ENCODE measurements at places on chromosomes 3 and 15.

DNA sequence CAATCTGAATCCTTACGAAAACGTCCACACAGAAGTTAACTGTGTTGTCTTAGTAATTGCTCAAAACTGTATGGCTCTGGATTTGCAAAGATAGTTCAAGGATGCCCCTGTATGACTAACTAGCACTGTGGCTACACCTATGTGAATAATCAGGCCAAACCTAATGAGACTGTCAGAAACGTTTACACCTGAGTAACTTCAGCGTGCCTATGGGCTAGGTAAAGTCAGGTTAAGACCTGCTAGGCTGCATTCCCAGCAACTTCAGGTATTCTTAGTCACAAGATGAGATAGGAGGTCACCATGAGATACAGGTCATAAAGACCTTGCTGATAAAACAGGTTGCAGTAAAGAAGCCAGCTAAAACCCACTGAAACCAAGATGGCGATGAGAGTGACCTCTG, 87.8 kb upstream of the PLXND1 start:
- no peak for DNase-seq

GRCh38 chr3:185387646-185388045, 24.7 kb downstream of the MAP3K13 start:
- no peak for DNase-seq

- no peak for DNase-seq
Observed at GRCh38 chr3:170738766-170739165, 131.2 kb downstream of the RPL22L1 start.

- no peak for DNase-seq
Observed at GRCh38 chr3:69649120-69650065, 89.9 kb upstream of the MITF start.

DNA sequence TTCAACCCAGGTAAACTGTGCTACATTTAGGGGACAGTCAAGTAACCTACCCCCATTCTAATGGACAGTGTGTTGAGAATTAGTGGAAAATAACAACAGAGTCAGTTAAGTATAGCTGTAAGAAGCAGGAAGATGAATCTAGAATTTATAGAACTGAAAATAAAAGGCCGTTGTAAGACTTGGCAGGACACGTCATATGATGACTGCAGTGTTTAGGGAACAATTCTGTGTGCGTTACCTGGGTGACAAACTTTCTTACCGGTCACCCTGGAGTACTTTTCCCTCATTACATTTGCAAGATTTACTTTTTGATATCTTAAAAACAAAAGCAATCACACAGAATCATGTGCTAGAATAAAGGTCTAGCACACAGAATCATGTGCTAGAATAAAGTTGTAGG, 536.3 kb upstream of the ZNF717 start:
- no peak for DNase-seq

DNA sequence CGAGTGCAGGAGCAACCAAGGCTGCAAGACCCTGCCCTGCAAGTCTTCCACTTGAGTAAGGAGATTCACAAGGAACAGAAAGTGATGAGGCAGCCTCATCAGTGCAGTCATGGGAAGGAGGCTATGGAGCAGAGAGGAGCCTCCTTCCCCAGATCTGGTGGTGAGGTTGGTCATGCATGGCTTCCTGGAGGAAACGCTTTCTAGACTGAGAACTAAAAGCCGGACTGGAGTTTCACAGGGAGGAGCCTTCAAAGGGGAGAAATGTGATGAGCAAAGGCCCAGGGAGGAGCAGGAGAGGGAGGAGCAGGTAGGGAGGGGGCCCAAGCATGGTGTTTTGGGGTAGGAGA, 139.9 kb downstream of the SRGAP3 start:
- no peak for DNase-seq

DNA sequence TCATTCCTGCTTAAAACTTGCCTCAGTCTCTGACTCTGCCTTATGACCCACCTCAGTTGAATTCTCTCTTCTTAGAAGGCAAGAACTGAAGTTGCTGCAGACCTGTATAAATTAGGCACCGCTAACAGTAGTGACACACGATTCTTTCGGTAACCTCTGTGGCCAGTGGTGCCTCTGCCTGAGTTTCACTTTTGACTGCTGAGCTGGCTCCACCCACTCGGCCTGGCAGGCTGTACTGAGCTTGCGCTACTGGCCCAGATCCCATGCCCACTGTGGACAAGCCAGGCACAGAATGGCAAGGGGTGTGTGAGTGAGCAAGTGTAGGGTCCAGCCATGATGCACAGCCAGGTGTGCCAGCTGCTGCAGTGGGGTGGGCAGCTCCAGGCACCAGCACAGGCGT, 19.1 kb upstream of the EIF1B start:
- no peak for DNase-seq

- no peak for DNase-seq
Observed at GRCh38 chr3:184466413-184466960, 86.6 kb downstream of the CHRD start.

DNA sequence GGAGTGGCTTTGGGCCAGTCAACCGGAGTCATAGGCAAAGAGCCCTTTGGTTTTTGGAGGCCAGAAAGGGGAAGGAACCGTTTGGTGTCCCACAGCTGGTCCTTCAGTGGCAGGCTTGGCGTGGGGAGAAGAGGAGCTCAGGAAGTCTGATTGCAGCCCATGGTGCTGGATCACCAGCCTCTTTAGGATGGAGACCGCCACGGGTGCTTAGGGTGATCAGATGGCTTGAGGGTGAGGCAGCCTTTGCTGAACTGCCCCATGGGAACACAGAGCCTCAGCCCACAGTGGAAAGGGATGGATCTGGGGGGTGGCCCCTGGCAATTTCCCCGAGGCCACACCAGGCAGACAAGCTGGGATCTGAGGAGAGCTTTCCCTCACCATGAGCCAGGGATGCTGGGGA, 38.6 kb upstream of the TOPBP1 start:
- no peak for DNase-seq

DNA sequence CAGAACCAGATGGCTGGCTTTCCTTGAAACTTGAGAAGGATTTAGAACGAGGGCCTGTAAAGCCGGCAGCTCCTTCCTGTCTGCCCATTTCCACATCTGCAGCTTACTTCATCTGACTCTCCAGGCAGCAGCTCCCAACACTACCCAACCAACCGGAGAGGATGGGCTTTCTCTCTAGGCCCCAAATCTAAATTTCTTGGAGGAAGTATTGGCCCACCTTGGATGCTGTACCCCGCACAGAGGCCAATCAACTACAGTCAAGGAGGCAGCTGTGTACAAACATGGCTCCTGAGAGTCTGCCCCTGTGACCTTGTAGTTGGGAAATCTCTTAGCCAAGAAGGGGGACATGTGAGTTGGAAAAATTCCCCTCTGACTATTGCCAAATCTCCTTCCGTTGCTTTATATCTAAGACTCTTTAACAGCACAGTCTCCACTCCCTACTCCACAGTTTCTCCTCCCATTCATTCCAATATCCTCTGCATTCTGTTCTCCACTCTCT, 8.0 kb upstream of the ACAP2 start:
- no peak for DNase-seq

- DNase-seq = no peak
Observed at GRCh38 chr3:38139652-38140051, 1.2 kb downstream of the MYD88 start.

DNA sequence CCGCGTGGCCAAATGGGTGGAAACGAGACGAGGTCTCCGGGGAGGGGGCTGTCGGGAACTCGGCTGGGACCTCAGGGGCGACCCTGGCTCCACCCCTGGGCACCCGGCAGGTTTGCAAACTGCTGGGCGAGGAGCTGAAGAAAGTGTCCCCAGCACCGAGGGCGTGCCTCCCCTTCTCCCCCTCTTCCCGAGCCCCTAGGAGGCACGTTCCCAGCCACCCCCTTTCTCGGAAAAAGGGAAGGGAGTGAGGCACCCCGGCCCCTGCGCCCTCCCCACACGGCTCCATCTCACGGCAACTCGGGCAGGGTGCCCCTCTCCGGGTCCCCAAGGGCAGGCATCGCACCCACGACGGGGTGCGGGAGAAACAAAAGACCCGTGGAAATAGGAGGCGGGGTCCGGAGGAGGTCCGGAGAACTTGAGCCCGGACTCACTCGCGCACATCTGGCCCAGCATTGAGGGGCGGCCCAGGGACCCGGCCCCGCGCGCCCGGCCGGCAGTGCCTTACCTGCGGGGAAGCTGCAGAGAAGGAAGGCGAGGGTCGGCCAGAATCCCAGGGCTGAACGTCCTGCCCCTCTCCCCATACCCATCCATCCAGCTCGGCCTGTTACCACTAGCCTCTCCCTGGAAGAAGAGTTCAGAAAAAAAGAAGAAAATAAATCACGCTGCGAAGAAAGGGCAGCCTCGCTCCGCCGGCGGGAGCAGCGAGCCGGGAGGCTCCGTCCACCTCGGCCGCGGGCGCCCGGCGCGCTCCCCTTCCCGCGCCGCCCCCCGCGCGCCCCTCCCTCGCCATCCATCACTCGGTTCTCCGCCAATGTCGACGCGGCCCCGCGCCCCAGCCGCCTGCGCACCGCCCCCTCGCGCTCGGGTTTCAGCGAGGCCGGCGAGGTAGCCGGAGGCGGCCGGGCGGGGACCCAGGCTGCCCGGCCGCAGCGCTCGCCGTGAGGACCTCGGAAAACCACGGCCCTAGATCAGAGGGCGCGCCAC, 16.3 kb downstream of the RGMA start:
- DNase-seq = no peak

DNA sequence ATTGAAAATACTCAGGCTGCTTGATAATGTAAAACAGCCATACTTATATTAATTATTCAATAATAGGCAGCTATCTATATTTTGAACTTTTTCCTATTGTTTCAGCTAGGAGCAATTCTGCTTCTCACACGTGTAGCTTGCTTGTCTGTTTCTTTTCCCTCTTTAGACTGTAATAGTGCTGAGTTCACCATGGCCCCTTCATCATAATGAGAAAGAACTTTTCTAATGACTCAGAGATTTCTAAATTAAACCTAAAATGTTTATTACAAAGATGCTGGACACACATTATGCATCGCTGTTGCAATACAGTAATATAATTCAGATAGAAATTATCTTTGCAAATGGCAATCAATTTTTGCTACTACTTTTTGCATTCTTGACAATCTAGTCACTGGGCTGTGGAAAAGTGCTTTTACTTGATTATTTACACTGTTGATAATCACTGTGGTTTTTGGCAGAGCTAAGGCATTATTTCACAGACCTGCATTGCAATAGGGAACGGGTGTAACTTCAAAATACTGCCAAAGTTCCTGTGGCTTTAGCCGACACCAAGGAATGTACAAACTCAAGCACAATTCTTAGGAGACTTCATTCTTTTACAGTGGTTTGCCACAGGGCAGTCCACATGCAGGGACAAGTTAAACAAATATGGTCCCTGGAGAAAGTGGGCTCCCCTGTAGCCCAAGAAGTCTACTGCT, 281.0 kb upstream of the TBL1XR1 start:
- DNase-seq = no peak

- no peak for DNase-seq
Observed at GRCh38 chr15:61736790-61737189, 323.5 kb downstream of the VPS13C start.

DNA sequence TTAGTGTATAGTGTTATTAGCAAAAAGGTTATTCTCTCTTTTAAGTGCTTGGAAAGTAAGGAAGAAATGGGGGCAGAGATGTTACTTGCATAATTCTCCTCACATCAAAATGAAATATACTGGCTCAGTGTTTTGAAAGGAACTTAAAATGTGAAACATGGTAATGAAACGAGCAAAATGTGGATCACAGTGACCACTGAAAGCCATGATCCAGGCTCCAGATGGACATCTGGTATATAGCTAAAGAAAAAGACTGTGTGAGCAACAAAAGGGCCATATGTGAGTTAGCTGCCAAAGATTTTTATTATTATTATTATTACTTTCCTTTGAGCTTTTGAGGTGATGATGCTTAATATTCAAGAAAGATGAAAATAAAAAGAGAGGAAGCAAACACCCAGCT, 89.6 kb downstream of the GAP43 start:
- no peak for DNase-seq

DNA sequence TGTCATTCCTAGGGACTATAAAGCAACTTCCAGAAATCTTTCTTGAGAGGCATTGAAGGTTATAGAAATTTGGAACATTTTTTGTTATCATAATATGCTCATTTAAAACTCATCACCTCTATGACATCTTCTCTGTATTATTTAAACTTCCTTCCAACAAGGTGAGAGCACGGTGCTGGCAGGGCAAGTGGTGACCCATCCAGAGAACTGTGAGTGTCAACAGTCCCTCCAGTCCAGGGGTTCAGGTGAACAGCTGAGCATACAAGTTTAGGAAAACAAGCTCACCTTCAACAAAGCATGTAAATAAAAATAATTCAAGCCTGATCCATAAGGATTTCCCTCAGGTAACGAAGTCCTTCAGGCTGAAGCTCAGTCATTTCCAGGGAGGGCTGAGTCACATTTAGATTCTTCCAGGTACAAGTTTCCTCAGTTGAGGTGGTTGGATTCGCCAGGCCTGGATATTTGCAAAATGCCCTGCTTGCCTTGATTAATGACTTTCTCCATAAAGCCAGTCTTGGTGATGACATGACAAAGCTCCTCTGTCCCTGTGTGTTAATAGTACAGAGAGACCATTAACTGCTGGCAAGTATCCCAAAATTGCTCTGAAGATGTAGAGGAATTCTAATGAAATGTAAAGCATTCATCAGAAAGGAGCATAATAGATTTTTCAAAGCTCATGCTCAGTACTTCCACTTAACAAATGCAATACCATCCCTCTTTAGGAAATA, 263.6 kb upstream of the GADL1 start:
- no peak for DNase-seq

GRCh38 chr3:59374091-59374817, 324.4 kb upstream of the CFAP20DC start:
- DNase-seq = no peak

GRCh38 chr3:188037195-188037718, 116.7 kb upstream of the LPP start:
- DNase-seq = no peak

DNA sequence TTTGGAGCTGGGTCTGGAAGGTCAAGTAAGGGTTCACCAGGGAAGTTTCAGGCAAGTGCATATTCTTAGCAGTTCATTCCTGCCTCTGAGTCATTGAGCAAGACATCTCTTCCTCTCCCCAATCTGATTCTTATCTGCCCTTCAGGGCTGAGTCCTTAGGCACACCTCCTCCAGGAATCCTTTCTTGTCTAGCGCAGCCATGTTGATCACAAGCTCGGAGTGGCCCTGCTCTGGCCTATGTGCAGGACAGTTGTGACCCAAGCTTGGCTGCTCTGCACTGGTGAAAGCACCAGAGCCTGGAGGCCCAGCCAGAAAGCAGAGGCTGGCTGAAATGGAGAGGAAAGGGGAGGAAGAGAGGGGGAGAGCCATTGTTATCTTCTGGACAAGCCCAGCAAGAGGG, 30.9 kb upstream of the MRPS22 start:
- DNase-seq = no peak

DNA sequence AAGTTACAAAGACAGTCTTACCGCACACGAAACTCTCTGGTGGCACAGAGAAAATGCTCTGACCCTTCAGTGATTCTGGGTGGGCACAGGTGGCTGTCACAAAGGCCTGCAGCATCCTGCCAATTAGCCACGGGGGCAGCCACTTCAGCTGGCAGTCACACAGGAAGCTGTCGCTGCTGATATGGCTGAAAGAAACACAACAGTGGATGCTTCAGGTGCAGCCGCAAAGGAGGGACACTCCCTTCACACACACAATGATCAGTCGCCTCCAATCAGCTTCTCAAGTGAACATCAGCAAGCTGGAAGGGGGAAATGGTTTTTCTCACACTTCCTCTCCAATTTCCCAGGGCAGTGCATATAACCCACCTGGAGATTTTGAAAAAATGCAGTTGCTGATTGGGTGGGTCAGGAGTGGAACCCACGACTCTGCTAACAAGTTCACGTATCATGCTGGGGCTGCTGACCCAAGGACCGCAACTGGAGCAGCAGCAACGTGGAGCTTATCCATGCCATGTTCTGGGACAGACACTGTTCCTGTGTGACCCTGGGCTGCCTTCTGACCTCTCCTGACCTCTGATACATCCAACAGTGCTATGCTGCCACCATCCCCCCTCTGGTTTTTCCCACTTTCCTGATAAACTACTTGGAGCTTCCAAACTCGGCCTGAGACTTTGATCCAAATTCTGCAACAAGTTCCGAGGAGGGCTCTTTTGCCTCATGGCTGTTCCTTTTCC, 106.6 kb downstream of the LRIG1 start:
- peak; percentile 26 for DNase-seq

All from activated naive CD4-positive, alpha-beta T cell (primary cell).